Hypothalamus (tissue), 51 donors: ENCODE measurements at places on chromosomes 4 and X.

- no peak for DNase-seq
Measured at GRCh38 chr4:138650929-138651448, 364.6 kb upstream of the NOCT start.

- no peak for DNase-seq
Measured at GRCh38 chr4:88136249-88136648, 22.2 kb downstream of the ABCG2 start.

- peak; percentile 42 for DNase-seq
Measured at GRCh38 chrX:41085878-41086626, 807 bp downstream of the USP9X start.

GRCh38 chrX:56281789-56282188 lies 49.6 kb downstream of the KLF8 start:
- no peak for DNase-seq

DNA sequence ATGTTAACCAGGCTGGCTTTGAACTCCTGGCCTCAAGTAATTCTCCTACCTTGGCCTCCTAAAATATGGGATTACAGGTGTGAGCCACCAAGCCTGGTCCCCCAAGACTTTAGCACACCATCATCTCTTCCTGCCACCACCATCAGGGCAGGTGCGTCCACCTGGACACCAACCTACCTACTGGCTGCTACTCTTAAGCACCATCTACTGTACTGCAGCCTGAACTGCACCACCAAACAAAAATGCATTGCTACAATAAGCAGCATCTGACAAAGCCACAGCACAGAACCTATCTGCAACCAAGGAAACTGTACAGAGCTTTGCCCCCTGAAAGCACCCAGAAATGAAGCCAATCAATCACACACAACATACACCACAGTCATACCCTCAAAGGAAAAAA lies 139.7 kb downstream of the EFHC2 start:
- no peak for DNase-seq
